Epithelial cell of alveolus of lung (primary cell): ENCODE measurements at places on chromosomes 4 and X. TPM values are rescaled to one million over a fixed set of nuclear protein-coding genes. Genes with fewer than 3 reads are reported as not detected.

RXFP1 gene
- not detected in 2 replicates for total RNA-seq

ZNF81 gene
- total RNA-seq = 4.0 and 5.0 TPM in 2 replicates

RASGEF1B gene
- total RNA-seq = 0.13 and 3.4 TPM in 2 replicates

SPANXD gene
- not detected in 2 replicates for total RNA-seq

HSFX1 gene
- total RNA-seq = 0.26 and 0.88 TPM in 2 replicates

USP17L19 gene
- not detected in 2 replicates for total RNA-seq

GLRA3 gene
- total RNA-seq = not detected in 2 replicates

TEX11 gene
- total RNA-seq = not detected in 2 replicates

HEPH gene
- total RNA-seq = 8.5 and 29.9 TPM in 2 replicates

UGT2B15 gene
- not detected in 2 replicates for total RNA-seq

FAM149A gene
- 5.6 and 6.6 TPM in 2 replicates for total RNA-seq

VCX gene
- not detected in 2 replicates for total RNA-seq
